Cortex of kidney (tissue), 1 donor: ENCODE measurements at places on chromosomes 13 and 19.

DNA sequence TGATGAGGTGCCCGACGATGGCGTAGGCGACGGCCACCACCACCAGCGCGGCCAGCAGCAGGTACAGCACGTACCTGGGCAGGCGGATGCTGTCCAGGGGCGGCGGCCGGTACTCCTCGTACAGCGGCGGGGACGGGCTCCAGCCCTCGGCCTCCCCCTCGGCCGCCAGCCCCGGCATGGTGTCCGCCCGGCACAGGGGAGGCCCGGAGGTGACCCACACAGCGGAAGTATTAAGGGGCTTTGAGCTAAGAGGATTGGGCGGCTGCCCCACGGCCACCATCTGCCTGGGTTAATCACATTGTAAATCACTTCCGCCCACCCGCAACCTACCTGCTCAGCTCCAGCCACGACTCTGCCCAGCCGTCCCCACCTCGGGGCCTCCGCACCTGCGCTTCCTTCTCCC is at the start of gene SMIM44:
SMIM44 (minus strand) TSS at position 216 of the 403 bp plus-strand sequence; CDS start at position 178, 38 bp downstream.
- no peak for DNase-seq

GRCh38 chr19:31126236-31126635 is 223.0 kb downstream of the TSHZ3 start:
- no peak for DNase-seq

- DNase-seq: no peak
These were observed 6.4 kb downstream of the ANGPTL4 start for GRCh38 chr19:8370176-8371010.

GRCh38 chr13:41917641-41918040 is 43.3 kb downstream of the VWA8 start:
- no peak for DNase-seq
